NCI-H2081 (cell line): ENCODE measurements at places on chromosomes 11 and 22.

DNA sequence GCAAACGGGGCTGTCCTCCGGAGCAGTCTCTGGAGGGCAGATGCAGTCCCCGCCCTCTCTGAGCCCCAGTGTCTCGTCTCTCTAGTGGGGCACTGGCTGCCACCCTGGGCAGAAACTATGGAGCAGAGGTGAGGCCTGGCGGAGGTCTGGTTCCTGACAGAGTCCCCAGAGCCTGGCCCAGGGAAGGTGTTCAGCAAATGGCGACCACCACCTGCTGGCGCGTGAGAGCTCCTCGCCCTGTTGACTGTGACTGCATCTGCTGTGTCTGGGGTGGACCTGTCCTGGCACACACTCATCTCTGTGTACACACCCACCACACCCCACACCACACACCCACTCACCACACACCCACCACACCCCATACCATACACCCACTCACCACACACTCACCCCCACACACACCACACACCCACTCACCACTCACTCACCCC, 18.3 kb upstream of the TTLL12 start:
- no peak for DNase-seq

- no peak for DNase-seq
Measured at GRCh38 chr11:121964591-121964990, 151.4 kb downstream of the BLID start.

DNA sequence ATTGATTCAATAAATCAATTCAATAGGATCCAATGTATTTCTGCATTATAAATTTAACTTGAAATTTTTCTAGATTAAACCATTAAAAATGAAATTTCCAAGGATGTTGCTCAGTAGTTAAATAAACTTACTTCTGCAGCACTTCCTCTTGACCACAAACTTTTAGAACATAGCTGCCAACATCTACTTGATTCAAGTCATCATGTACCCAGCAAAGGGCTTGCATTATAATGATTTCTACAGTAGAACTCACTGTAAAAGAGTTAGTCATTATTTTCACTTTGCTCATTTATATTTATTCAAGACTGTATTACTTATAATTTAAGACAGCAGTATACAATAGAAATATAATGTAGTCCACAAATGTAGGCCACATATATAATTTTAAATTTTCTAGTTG, 59.2 kb downstream of the PIK3C2A start:
- no peak for DNase-seq

DNA sequence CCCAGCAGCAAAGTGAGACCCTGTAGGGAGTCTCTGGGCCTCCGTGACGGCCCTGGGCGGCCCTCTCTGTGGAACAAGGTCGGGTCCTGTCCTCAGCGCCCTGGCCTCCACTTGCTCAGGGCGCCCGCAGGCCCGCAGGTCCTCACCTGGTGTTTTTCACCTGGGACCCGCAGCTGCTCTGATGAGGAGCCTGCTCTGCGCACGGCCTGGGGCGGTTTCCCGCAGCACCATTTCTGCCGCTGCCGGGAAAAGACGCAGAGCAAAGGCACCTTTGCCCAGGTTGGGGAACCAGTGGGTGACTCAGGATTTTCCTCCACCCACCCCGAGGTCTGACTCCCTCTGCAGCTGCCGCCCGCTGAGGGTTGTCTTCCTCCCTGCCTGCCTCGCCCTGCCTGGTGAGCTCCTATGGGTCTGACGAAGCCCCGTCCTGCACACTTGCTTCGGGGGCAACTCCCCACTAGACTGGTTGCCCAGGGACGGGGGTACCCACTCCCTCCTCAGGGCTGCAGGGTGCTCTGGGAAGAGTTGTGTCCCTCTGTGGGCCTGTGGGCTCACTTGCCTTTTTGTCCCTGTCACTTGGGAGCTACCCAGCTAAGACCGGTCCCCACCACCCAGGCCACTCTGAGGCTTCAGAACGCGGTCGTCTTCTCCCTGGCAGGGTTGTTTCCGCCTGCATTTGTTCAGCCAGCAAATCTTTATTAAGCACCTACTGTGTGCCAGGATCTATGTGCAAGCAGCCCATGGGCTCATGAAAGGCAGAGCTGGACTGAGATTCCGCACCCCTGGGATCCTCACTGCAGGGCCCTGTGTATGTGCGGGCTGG, 89.5 kb downstream of the KCNQ1 start:
- no peak for DNase-seq

DNA sequence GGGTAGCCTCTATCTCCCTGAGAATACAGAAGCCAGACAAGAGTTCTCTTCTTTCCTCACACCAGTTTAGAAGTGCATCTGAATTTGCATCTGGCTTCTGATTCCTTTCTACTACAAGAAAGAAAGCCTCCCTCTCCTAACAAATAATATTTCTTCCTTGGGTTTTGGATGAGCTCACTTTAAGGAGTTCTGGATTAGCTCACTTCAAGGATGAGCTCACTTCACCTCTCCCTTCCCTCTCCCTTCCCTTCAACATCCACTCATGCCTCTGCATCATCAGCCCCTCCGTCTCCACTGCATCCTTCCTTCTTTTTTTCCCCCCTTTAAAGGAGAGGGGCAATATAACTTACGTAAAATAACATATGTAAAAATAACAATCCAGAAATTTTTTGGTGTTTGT, 1.6 kb upstream of the MTNR1B start:
- DNase-seq: no peak

GRCh38 chr11:132595711-132596134, 936.6 kb downstream of the OPCML start:
- peak; percentile 39 for DNase-seq

GRCh38 chr11:125327518-125328224, 163.1 kb downstream of the PKNOX2 start:
- no peak for DNase-seq

DNA sequence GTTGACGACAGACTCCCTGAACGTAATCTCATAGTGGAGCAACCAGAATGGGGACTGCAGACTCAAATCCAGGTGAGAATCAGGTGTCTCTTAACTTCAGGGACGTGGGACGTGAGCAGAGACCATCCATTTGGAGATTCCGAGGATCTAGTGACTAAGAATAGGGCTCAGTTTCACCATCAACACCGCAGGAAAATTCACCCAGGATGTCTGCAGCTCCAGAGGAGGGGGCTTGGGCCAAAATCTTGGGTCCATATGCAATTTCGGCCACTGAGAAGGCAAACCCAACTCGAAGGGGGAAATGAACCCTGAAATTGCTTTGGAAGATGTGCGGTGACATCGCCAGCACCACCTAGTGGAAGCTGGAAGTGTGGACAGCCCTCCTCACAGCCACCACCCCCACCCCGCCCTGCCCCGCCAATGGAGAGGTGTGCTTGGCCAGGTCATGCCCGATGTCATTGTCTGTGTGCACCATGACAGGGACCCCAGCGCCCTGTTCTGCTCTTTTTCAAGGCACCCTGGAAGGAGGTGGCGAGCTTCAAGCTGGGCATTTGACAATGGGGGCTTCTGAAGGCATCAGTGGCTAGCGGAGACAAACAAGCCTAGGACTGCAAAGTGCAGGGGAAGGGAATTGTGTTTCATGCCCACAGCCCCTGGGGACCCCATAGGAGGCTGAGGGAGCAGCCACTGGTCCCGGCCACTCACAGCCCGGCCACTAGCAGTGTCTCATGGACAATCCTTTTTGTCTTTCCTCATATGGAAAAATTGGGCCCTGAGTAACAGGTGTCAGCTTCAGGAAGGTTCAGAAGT, 24.8 kb downstream of the APOL1 start:
- peak; percentile 40 for DNase-seq

DNA sequence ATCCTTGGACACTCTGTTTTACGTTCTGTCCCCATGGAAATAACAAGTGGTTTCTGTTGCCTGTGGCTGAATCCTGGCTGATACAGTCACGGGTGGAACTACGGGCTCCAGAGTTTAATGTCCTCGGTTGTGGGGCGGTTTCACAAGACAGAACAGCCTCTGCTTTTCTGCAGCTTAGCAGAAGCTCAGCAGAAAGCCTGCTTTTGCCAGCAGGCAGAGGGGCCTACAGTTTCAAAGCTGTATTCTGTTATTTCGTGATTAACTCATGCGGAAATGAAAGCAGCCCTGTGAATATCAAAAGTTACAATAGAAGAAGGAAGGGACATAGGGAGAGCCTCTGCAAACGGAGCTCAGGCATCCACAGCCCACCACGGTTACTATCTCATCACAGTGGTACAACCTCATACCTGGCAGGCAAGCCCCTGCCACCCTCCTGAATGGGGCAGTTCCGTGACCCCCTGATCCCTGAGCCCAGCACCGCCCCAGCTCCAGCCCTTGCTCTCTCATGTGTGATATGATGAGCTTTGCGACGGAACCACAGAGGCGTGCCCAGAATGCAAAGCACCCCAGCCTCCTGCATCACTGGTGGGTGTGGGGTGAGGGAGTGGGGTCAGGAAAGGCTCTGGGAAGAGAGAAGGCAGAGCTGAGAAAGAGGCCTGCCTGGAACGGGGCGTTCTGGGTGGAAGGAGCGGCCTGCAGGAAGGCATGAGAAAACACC, 360.6 kb downstream of the BRD1 start:
- DNase-seq: no peak

DNA sequence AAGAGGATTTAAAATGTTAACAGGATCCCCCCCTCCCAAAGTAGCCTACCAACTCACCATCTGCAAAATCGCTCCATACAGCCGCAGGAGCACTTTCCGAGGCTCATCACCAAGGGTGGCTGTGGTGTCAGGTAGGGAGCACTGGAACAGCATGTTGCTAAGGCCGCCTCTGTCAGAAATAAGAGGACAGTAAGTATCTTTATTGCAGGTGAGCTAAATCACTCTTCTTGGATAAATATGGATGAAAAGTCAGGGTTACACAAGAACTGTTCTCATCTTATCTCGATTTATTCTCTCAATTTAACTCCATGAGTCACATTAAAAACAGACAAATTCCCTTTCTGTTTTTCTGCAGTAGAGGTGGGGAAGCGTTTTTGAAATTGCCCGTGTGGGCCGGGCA, 24.2 kb downstream of the CHKA start:
- DNase-seq: no peak

- no peak for DNase-seq
Measured at GRCh38 chr11:67267188-67268080, 1.2 kb downstream of the GRK2 start.
